ENCODE measurements at places on chromosomes 4 and X.

GRCh38 chr4:54077812-54078211 is 13.4 kb upstream of the CHIC2 start:
- no peak for DNase-seq

DNA sequence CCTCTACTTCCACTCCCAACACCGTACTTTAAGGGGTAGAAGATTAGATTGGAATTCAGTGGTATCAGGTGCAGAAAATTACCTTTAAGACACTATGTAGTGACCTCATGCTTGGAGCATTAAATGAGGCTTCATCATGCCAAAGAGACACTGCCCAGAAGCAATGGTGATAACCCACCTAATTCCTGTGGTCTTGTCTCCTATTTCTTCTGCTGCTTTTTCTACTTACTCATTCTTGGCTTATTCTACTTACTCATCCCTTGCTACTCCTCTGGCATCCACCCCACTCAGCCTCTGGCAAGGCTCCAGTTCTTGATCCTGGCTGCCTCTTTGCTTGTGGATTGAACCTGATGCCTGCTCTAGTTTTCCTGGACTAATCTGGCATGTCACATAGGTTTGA is 62.3 kb upstream of the ADAMTS3 start:
- DNase-seq, result no peak

GRCh38 chr4:105348719-105349118 is 125.1 kb downstream of the PPA2 start:
- DNase-seq, result no peak

DNA sequence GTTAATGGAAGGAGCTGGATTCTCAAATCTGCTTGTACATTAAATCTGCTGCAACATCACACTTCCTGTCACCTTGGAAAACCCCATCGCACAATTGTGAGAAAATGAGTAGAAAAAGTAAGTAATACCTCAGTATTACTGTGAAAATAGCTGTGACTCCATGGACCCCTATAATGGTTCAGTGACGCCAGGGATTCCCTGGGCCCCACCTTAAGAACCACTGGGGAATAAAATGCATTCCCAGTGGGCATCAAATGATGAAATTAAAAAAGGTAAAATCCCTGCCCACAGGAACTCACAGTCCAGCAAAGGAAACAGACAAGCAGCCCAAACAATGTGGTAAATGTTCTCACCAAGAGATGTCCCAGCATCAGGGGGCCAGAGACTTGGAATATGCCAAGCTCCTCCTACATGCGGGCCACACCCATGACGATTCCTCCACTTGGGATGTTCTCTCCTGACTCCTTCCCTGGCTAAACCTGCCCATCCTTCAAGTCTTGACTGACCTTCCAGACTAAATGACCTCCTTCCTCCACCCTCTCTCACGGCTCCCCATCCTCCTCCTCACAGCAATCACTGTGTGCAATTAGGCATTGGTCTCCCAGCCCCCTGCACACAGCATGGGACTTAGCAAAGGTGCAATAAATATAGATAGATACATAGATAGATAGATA is 2.6 kb downstream of the EVC2 start:
- no peak for DNase-seq

- DNase-seq, result no peak
Observed at GRCh38 chr4:25489253-25489797, 112.3 kb downstream of the ANAPC4 start.
